Endothelial cell of umbilical vein (primary cell): ENCODE measurements at places on chromosomes 4 and X. TPM values are rescaled to one million over a fixed set of nuclear protein-coding genes. Genes with fewer than 3 reads are reported as not detected.

The PWWP3B gene
- polyA plus RNA-seq = not detected in 2 replicates

The FGFBP1 gene
- polyA plus RNA-seq = not detected in 2 replicates

DNA sequence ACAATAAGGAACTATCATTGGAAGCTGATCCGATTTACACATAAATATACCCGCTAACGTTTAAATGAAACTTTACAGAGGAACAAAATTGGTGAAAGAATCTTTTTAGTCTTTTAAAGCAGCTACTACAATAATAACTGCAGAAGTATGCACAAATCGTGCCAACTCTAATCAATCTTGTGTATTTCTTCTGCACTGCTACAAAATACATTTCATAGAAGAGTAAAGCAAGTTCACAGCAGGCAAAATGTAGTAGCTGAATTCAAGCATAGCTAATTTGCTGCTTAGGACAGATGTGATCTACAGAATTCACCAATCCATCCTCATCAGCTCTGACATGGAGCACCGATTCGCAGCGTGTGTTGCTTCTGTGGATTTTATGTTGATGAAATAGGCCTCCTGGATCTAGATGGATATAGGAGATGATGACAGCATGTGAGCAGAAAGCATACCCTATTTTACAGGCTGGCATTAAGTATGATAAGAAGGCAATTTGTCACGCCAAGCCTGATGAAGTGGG, 367.3 kb upstream of the FGF13 start:
- no peak for DNase-seq

The HSPA4L gene
- 0.81 and 1.3 TPM in 2 replicates for polyA plus RNA-seq

GRCh38 chrX:16465081-16465876, 184.7 kb upstream of the S100G start:
- DNase-seq = no peak

The CYSLTR1 gene
- not detected in 2 replicates for polyA plus RNA-seq

GRCh38 chr4:81149976-81150375, 65.0 kb downstream of the PRKG2 start:
- DNase-seq = no peak

The MAGEC3 gene
- 0.07 and 0.08 TPM in 2 replicates for polyA plus RNA-seq

GRCh38 chr4:169795585-169795984, 37.8 kb upstream of the HPF1 start:
- no peak for DNase-seq

The DKC1 gene
- 19.4 and 28.6 TPM in 2 replicates for polyA plus RNA-seq

DNA sequence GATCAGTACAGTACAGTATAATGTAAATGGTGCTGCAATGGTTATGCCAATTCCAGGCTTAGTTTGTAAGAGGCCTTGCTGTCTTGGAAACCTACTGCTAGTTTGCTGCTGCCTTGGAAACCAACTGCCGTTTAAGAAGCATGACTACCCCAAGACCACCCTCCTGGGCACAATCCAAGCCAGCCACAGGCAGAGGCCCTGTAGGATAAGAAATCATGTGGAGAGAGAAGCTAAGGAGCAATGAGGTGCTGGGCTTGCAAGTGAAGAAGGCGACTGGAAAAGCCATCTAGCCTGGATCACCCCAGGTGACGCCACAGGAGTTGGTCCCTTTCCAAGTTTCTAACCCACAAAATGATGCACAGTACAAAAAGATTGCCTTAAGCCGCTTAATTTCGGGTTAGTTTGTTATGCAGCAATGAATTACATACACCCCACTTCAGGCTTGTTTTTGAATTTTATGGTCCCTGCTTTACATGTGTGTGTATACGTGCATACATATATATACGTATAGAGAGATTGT, 16.9 kb downstream of the ZFP42 start:
- no peak for DNase-seq
